Fibroblast of lung (primary cell): ENCODE measurements at places on chromosomes 2 and 18. TPM values are rescaled to one million over a fixed set of nuclear protein-coding genes. Genes with fewer than 3 reads are reported as not detected.

DNA sequence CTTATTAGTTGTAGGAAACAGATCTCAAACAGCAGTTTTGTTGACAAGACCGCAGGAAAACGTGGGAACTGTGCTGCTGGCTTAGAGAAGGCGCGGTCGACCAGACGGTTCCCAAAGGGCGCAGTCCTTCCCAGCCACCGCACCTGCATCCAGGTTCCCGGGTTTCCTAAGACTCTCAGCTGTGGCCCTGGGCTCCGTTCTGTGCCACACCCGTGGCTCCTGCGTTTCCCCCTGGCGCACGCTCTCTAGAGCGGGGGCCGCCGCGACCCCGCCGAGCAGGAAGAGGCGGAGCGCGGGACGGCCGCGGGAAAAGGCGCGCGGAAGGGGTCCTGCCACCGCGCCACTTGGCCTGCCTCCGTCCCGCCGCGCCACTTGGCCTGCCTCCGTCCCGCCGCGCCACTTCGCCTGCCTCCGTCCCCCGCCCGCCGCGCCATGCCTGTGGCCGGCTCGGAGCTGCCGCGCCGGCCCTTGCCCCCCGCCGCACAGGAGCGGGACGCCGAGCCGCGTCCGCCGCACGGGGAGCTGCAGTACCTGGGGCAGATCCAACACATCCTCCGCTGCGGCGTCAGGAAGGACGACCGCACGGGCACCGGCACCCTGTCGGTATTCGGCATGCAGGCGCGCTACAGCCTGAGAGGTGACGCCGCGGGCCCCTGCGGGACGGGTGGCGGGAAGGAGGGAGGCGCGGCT, at the start of gene TYMS:
TSS of gene TYMS (plus strand) at position 343 of the 690 bp plus-strand sequence. CDS start at position 433, 90 bp downstream.
- no peaks in the 10 kb centered on the region for H3K4me1 ChIP-seq
- peak within 1 kb of the TSS; percentile 91 for H3K4me3 ChIP-seq
- DNase-seq = peak; percentile 60
- no peaks in the 10 kb centered on the region for H3K27me3 ChIP-seq
- peak within 1 kb of the TSS; percentile 84 for H3K27ac ChIP-seq

The AAMP gene
- total RNA-seq = 110 and 139 TPM in 2 replicates

- peak; percentile 33 for DNase-seq
- no peaks in the 10 kb centered on the region for H3K27me3 ChIP-seq
- H3K27ac ChIP-seq = no peak overlapping the region
- H3K4me3 ChIP-seq = no peak overlapping the region
- H3K36me3 ChIP-seq = no peaks in the 10 kb centered on the region
- no peaks in the 10 kb centered on the region for H3K4me1 ChIP-seq
These were observed 500.6 kb downstream of the SATB2 start for GRCh38 chr2:198957181-198957580.

The TUBA3E gene
- not detected in 2 replicates for total RNA-seq
